Stimulated activated CD4-positive, alpha-beta T cell treated with anti-CD3 and anti-CD28 coated beads, Interleukin-2, amount 100 ng/mL, for 48 hours (primary cell): ENCODE measurements at places on chromosomes 7 and 10.

- no peak for DNase-seq
Measured at GRCh38 chr10:48332166-48332870, 25.8 kb downstream of the MAPK8 start.

DNA sequence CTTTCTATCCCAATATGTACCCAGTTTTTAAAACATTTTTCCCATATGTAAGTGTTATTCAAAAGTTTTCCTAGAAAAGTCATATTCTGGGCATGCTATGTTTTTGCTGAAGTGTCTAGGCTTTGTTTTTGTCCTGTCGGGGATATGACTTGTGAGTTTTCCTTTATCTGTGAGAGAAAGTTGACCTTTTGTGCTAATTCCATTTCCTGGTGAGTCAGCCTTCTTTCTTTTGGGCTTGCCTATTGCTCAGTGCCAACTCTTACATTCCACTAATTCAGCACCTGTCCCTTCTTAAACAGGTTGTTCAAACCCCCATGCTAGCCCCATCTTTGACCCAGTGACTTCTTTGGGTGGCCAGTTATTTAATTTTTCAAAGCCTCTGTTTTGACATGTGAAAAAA lies 146.2 kb downstream of the AHR start:
- no peak for DNase-seq

DNA sequence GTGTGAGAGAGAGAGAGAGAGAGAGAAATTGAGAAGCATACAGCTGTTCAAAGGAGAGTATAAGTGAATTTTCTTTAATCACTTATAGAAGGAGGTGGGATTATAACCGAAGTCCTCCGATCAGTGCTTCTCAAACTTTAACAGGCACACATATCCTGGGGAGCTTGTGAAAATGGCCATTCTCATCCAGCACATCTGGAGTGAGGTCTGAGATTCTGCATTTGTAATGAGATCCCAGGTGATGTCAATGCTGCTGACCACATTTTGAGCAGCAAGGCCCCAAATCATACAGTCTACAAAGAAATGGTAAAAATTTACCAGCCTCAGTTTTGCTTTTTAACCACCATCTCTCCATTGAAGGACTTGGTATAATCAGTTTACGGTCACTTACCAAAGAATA lies 219.0 kb downstream of the PTEN start:
- DNase-seq: no peak

- no peak for DNase-seq
Measured at GRCh38 chr7:137038706-137039105, 170.3 kb downstream of the CHRM2 start.

- DNase-seq: no peak
Measured at GRCh38 chr10:93806903-93807302, 49.2 kb downstream of the LGI1 start.

DNA sequence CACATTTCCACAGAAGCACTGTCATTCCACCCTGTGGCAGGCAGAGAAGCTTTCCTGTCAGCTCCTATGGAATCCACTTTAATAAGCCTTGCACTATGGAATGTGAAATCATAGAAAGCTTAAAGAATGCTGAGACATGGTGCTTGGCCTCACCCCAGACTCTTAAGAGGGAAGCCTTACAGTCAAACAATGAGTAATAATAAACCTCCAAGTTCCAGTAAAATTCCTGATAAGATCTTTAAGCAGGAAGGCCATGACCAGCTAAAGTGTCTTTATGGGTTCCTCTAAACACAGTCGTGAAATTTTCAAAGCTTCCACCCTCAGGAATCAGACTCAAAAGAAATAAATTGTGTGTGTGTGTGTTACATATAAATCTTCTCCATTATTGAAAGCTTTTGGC lies 11.9 kb upstream of the TEX36 start:
- no peak for DNase-seq

- DNase-seq: no peak
Measured at GRCh38 chr7:134612197-134612596, 34.5 kb upstream of the BPGM start.

DNA sequence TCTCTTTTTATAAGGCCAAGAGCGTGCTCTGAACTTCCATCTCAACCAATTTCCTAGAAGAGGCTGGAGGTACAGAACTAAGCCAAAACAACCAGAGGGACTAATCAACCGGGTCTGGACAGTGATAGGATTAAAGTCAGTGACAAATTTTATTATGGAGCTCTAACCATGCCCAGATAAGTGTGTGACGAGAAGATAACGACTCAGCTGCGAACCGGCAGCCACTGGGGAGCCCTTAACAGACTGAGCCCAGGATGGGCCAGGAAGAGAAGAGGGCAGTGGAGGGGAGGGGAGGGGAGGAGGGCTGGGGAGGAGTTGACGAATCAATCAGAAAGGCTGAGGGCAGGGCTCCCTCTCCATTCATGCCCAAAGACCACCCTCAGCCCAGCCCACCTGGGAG lies 119.9 kb downstream of the PLXNA4 start:
- no peak for DNase-seq

DNA sequence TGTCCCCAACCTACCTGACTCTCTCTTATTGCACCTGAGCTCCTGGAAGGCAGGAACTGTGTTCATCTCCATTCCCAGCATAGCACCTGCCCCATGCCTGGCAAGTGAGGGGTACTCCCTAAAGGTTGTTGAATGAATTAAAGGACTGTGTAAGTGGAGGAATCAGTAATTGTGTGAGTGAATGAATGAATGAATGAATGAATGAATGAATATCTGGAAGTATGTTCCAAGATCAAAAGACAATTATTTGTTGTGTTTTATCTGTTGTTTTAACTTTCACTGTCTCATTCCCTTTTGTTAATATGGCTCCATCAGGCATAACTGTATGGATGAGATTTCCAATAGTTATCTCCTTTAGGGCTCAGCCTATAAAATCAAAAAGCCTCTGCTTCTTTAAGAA lies 4.0 kb downstream of the WIPF3 start:
- no peak for DNase-seq

- DNase-seq: no peak
Measured at GRCh38 chr7:79664884-79665676, 211.6 kb upstream of the MAGI2 start.

- no peak for DNase-seq
Measured at GRCh38 chr10:11386044-11386443, 225.4 kb downstream of the USP6NL start.

DNA sequence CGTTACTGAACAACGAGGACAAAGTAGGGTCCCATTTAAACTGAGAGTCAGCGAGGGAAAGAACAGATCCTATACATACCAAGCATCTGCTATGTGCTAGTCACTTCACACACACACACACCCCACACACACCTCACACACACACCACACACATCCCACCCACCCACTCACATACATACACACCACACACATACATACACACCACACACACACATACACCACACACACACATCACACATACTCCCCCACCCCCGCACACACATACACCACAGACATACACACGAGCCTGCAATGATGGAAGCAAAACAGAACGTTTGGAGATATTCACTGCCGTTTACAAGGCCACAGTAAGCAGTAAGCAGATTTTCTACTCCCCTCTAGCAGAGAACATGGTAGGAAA lies 607 bp upstream of the GRB10 start:
- no peak for DNase-seq

- DNase-seq: peak; percentile 59
Measured at GRCh38 chr10:15370856-15371701, at the start of gene FAM171A1. Gene FAM171A1, minus strand, starts transcription at chr10:15371289. Its CDS starts 237 bp downstream, at chr10:15371052.

DNA sequence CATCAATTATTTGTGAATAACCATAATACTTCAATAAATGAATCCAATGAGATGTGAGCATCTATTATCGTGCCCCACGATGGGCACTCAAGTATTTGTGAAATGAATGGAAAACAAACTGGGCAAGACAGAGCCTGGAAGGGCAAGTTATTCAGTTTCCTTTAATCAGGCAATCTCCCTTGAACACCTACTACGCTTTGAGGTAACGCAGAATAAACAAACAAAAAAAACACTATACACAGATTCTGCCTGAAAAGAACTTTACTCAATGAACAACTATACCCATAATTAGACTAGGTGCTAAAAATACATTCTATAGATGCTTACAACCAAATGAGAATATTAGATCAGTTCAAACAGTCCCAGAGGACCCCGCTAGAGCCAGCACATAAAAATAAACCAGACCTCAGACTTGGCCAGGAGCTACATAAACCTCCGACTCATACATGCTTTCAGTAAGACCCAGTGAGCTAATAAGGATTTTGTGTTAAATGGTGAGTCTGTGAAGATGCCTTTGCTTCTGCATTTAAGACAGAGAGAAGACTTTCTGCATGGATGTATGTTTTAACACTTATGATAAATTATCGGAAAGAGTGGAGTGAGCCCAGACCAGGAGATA lies 121.3 kb downstream of the MPP7 start:
- no peak for DNase-seq

DNA sequence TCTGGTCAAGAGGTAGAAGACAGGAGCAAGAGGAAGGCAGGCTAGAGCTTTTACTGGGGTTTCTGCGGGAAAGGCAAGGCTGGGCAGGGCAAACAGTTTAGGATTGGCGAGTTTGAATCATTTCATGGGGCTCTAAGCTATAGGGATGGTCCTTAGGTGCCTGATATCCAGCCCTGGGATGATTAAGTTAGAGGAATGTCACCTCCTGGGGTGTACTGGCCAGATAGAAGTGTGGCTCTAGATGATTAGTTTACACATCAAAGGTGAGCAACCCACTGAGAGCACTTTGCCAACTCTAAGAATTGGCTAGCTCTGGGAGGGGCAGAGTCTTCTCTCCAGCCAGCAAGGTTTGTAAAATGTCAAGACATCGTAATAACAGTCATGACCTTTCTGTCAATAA lies 52.4 kb downstream of the ZNF365 start:
- no peak for DNase-seq

DNA sequence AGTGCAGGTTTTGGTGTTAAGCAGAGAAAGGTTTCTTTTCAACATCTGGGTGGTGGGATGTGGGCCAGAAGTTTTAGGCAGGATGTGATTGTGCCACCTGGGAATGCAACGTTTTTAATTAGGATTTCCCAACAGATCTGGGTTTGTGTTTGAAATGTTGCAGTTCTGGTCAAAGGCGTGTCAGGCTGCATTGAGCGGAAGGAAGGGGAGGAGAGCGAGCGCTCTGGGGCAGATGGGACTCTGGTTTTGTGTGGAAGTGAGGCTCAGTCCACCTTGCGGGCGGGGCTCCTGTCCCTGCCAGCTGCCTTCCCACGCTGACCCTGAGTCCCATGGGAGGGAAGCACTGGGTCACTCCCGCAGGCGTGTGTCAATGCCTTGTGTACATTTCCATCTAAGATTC lies 767.7 kb downstream of the KCNMA1 start:
- no peak for DNase-seq

DNA sequence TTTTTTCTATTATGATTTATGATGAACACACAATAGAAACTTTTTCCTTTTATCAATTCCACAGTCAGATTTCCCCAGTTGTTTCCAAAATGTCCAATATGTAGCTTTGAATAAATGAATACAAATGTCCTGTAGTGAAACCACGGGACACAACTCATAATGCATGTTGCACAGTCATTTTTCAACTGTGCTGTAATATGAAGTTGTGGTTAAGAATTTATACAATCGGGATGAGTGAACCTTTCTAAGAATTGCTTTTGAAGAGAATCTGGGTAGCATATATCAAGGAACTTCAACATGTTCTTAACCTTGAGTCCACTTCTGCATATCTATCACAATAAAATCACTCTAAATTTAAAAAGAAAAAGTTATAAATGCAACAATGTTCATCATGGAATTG lies 14.6 kb upstream of the ST7 start:
- DNase-seq: no peak

GRCh38 chr7:46637793-46638735 lies 717.0 kb upstream of the IGFBP3 start:
- no peak for DNase-seq

GRCh38 chr10:70097459-70097858 lies 35.2 kb downstream of the AIFM2 start:
- DNase-seq: no peak

DNA sequence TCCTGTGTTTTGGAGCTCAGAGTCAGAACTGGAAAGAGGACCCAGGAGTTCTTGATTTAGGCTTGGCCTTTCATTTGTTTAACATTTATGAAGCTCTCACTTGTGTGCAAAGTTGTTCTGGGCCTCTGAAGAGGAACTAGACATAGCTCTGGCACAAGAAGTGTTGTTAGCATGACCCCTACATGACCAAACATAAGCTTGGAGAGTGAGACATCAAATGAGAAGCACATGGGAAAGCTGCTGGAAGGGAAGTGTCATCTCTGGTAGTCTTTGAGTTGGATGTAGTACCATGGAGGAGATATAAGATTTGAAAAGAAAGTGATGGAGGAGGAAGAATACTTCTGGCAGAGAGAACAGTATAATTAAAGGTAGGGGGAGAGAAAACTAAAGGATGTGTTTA lies 370.1 kb downstream of the ADRA2A start:
- no peak for DNase-seq

DNA sequence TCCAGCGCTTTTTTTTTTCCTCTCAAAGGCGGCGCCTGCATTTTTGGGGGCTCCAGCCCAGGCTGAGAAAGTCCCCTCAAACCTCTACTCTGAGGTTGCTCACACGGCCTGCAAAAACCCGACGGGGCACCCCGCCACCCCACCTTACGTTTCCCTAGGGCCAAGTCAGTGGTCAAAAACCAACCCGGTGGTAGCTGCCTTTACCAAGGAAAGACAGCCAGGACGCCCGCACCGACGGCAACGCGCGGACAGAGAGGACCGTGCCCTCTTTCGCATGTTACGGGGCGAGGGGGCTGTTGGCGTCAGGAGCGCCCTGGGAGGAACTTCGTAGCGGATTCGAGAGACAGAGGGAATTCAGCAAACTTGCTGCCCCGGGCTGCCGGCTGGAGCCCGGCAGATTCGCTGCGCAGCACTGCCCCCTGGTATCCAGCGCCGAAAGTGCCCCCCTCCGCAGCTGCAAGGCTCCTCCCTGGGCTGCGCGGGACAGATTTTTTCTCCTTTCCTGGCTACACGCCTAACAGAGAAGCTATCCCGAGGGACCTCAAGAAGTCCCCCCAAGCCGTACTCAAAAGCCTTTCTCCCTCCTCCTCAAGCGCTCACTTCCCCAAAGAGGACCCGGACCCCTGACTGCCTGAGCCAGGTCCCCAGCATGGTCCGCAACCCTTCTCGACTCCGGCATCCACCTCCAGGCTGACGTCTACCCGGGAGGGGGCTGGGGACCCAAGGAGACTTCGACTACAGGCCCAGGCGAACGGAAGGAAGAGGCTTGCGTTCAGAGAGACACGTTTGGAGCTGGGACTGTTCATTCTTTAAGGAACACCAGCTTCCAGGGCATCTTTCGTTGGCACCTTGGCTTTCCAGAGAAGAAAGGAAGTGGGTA lies 27.7 kb upstream of the VAX1 start:
- no peak for DNase-seq

DNA sequence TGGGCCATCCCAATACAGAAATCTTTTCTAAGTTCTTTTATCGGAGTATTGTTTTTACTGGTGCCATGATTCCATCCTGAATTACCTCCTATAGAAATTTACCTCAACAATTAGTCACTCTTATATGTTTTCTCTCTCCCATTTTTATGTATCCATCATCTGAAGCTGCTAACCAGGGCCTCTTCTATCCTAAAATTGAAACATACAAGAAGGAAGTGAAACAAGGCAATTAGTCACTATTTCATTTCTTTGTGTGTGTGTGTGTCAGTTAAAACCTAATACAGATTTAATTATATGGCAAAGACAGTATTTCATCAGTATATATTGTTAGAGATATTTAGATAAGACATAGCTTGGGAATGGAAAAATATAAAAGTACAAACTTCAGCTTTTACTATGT lies 148.4 kb upstream of the AHR start:
- no peak for DNase-seq
